ENCODE measurements at places on chromosomes 5 and 9. TPM values are rescaled to one million over a fixed set of nuclear protein-coding genes. Genes with fewer than 3 reads are reported as not detected.

DNA sequence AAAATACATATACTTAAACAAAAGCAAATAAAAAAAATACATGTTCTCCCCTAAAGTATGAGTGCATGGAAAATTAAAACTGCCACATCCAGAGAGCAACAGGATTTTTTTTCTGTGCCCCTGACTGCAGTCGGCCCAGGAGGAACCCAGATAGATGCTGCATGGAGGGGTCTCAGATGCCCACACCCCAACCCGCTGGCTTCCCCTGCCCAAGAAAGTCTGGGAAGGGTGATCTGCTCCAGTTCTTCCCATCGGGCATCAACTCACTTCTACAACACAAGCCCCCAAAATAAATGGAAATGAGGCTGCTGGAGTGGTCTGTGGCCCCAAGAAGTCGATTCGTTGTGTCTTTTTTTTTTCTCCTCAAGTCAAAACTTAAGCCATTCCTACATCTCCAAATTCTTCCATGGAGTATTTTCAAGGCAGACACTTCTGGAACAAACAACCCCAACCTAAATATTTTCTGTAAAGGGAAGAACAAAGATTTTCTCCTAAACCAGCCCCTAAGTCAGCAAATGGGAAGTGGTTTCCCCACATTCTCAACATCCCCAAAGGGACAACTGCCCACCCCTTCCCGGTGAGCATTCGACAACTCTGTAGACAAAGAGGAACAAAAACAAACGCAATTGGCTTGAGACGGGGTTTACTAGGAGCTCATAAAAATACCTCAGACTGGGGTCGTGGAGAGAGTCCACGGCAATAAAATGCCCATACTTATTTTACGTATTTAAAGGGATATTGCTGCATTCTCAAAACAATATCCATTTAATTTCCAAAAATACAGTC, 46.7 kb downstream of the ROR2 start:
- DNase-seq: no peak

GRCh38 chr5:90399251-90399650, 10.3 kb downstream of the CETN3 start:
- DNase-seq: no peak

GRCh38 chr5:111266491-111266890, 42.3 kb downstream of the CAMK4 start:
- DNase-seq: no peak

DNA sequence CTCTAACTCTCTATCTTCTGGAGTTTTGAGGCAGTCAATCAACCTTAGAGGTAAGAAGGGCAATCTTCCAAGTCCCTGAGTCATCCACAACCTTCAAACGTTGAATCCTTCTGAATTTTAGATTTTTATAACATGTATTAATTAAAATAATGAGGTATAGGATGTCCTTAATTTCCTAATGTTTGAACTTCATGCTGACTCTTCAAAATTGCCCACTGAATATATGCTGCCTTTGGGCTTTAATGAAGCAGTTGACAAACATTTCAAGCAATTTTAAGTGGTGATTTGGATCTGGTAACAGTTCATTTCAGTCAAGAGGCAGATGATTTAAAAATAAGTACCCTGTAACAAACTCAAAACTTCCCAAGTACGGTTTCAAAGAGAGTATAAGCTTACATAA, 26.0 kb downstream of the ERP44 start:
- DNase-seq: no peak

DNA sequence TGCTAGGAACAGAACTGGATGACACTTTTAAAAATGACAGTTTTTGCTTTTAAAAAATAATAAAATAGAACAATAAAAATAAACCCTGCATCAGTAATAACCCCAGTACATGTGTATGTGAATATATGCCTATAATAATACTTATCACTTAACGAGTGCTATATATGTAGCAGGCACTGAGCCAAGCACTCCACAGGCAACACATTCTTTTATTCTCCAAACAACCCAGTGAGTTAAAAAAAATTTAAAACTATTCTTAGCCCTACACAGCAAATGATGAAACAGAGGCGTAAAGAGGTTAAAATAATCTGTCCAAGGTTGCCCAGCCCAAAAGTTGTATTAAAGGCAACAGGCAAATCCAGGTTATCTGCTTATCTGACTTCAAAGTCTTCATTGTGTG, 124.5 kb upstream of the SMIM23 start:
- no peak for DNase-seq

- DNase-seq: no peak
Measured at GRCh38 chr5:91179018-91179417, 204.1 kb downstream of the ARRDC3 start.

DNA sequence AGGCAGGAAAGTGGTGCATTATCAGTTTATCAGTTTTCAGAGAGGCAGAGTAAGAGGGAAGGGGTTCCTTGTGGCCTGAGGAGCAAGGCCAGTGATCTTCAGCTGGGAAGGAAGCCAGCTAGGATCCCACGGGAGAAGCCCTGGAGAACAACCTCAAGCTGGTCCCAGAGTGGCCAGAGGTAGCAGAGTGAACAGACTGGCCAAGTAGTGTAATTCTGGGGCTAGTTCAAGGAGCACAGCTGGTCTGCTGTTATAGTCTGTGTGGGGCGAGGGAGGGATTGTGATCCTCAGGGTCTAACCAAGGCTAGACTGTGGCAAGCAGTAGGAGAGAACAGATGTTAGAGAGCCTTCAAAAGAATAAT, 164.6 kb downstream of the CARTPT start:
- no peak for DNase-seq

GRCh38 chr5:4584982-4585381, 555.1 kb upstream of the ADAMTS16 start:
- no peak for DNase-seq

DNA sequence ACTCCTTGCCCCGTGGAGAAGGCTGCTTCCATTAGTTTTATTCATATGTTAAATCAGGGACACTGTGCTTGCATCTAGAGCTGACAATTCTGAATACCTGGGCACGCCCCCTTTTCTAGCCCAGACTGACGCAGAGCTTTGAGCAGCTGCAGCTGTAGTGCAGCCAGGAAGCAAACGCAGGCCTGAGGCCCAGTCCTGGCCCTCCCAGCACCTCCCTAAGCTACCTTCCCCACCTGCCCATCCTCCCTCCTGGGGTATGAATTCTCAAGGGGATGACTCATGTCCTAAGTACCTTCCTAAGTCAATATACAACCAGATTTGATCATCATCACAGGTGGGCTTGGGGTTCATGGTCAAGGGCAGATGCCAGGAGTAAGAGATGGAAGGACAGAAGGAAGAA, 3.5 kb downstream of the PHF19 start:
- DNase-seq: peak; percentile 89

DNA sequence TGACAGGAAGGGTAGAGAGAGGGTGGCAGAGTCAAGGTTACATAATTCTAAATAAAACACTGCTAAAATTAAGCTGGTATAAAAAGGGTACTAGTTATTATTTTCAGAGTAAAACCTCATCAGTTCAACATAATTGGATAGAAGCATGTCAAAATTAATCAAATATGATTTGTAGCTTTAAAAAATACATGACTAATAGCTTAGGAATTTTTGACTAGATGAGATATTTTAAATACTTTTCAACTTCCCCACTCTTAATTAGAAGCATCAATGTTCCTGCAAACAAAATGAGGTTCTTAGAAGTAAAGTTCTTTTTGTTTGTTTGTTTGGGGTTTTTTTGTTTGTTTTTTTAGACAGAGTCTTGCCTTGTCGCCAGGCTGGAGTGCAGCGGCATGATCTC, 29.1 kb downstream of the HTR4 start:
- no peak for DNase-seq

GRCh38 chr9:131624636-131625507, 79.5 kb downstream of the PRRT1B start:
- no peak for DNase-seq

DNA sequence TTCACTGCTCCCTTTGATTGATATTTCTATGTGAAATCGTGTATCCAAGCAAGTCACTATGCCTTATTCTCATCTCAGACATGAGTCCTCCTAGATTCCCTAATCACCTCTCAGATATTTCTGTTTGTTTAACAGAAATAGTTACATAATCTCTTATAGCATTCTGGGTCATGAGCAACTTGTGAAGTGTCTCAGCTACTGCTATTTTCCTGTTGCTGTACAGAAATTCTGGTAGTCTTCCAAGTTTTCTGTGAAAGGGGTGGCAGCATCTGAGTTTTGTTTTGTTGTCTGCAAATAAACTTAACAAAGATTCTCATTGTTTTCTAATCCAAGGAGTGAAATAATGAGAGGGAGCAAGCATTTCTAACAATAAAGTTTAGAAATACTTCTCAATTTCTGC, 256.9 kb upstream of the ST8SIA4 start:
- DNase-seq: no peak

DNA sequence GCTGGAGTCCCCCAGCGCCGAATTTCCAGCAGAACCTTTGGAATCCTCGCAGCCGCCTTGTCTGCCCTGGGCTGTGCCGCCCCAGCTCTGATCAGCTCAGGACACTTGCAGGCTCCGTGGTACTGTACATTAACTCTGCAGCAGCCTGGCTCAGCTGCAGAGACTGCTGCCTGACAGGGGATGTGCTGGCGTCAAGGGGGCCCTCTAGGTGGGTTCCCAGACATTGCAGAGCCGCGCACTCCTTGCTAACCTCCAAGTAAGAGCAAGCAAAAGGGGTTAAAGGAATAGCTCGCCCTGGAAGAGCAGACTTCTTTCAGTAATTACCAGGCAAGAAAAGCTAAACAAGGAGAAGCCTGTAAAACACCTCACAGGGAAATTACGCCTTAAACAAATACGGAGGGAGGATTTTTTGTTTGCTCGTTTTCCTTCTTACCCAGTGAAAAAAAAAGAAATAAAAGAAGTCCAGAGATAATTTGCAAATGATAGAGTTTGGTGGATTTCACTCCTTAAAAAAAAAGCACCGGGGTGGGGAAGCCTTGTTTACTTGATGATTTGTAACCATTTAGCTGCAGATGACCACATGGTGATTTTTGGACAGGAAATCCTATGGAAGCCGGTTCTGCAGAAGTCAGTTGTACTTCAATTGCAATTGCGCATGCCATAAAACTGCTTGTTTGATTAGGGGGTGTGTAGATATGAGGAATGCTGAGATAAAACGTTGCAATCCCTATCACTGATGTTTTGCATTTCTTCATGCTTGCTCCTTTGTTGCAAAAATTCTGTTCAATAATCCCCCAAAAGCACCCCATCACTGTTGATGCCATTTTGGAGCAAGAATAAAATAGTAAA, 305.8 kb downstream of the PDE4D start:
- DNase-seq: peak; percentile 86

- DNase-seq: no peak
Measured at GRCh38 chr5:1349246-1349645, 4.3 kb upstream of the CLPTM1L start.

DNA sequence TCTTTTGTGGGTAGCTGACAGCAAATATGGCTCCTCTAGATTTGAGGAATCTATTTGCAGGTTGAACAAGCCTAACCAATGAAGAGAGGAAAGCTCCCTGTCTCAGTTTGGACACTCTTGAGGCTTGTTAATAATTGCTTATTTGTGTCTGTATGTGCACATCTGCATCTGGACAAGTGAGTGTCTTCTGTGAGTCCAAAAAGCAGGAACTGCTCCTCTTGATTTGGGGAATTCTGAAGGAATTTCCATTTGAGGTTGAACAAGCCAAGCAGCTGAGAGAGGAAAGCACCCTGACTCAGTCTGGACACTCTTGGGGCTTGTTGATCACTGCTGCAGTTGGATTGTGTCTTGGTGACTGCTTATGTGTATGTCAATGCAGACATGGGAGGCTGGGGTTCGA, 211.6 kb downstream of the DTWD2 start:
- DNase-seq: no peak

GRCh38 chr5:157245886-157246285, 20.0 kb upstream of the CYFIP2 start:
- DNase-seq: no peak

- DNase-seq: no peak
Measured at GRCh38 chr9:116837018-116837989, 150.2 kb downstream of the TRIM32 start.

DNA sequence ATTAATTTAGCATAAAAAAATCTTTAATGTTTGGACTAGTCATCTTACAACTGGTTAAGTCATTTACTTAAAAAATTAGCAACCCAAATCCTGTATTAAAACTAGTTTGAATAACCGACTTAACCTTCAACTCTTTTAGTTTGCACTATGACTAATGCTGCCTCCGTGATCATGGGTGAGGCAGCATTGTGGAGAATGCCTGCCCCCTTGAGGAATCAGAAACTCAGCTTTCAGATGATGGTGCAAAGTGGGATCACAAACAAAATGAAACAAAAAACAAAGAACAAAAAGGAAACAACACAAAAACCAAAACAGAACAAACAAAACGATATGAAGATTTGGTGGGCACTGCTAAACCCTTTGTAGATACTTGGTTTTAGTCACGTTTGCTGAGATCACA, 127.0 kb upstream of the PALM2AKAP2 start:
- DNase-seq: no peak

DNA sequence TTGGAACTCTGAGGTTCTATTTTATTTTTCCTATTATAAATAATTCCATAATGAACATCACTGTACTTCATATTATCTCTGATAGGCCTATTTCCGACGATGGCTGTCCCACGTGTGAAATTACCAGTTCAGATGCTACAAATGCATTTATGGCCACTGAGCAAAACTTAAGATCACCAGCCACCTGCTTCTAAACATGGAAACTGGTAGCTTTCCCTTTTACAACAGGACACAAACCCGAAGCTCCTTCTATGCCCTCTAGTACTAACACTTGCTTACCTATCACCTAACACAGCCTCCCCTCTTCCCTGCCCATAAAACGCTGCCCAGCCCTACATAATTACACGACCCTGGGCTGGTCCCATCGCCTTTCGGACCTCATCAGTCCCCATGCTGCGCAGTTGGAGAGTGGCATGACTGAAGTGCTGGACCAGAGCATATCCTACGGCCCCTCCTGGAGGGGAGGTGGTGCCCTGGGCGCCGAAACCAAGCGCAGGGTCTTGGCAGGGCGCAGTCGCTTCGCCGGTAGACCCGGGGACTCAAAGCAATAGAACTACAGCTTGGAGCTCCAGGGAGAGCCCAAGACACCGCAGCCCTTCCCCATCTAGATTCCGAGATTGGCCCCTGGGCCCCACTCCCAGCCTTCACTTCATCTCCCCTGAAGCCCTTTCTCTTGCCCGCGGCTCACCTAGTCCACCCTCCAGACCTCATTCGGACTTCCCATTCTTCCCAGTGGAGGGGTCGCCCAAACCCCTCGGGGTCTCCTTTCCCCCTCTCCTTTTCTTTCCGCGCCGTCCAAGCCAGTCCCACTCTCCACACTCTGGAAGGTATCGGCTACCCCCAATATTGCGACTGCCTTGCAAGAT, 1.0 kb upstream of the SAP30L start:
- DNase-seq: peak; percentile 40

GRCh38 chr9:101427957-101428655, 7.5 kb downstream of the ALDOB start:
- DNase-seq: no peak

GRCh38 chr5:107514305-107514704, 156.4 kb downstream of the EFNA5 start:
- DNase-seq: no peak

The ADAMTS16 gene
- 30.1 TPM for total RNA-seq

The QRFP gene
- total RNA-seq: not detected

The BTNL8 gene
- total RNA-seq: 0.96 TPM

The CMYA5 gene
- 1.1 TPM for total RNA-seq

The MEIKIN gene
- not detected for total RNA-seq

The ST8SIA4 gene
- total RNA-seq: 1.3 TPM

The DPH7 gene
- total RNA-seq: 40.3 TPM

The CDH9 gene
- total RNA-seq: 0.21 TPM

The ACSL6 gene
- 4.8 TPM for total RNA-seq

The HOMER1 gene
- 32.1 TPM for total RNA-seq

The PCDHGC5 gene
- 1.1 TPM for total RNA-seq

The SPEF2 gene
- 0.15 TPM for total RNA-seq

The ZCCHC9 gene
- total RNA-seq: 30.4 TPM
